ENCODE measurements at places on chromosomes 4 and X.
A peak's percentile ranks its signal among the peaks of the same experiment; 100 is the strongest.

DNA sequence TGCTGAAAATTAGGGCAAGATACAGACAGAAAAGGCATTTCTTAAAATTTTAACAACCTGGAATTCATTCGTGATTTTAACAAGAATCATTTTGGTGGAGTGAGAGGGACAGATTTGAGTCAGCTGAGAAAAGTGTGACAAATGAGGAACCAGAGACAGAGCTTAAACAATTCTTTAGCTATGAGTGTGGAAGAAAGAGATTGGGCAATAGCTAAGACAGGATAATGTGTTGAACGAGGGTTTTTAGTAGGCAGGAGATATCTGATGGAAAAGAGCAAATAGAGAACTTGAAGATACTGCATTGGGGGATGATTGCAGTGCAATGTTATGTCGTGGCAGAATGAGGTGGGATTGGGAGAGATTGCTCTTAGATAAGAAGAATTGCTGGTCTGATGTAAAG, 164.2 kb upstream of the SPRY1 start:
- no peak for DNase-seq

DNA sequence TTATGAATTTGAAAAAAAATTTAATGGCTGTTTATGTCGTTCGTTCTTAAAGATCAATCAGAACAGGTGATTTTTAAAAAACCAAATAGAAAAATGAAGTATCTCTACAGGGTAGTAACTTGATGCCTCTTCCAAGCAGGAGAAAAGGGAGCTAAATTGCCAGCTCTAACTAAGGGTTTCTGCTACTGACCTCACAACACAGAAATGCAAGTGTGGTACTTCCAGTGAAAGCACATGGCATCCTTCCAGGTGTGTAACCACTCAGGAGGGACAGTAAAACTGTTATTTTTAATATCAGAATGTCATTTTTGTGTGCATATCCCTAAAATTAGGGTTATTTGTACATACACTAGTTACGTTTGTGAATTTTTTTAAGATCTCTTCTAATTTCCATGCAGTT, 116.8 kb upstream of the ZCCHC13 start:
- no peak for DNase-seq

DNA sequence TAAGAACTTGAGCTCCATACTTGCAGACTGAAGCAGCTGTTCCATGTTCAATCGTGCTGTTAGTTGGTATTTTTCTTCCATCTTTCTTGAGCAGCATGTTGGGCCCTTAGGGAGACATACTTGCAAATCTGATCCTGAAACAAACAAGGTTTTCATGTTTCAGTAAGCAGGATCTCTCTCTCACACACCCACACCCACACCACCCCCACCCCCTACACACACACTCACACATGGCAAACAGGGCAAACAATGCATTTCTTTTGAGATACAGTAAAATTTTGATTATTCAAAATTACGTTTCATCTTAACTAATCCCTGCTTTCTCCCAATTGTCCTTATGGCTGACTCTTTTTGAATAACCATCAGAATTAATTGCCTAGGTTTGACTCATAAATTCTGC, 32.3 kb downstream of the GPC3 start:
- DNase-seq = no peak

- DNase-seq = no peak
Measured at GRCh38 chrX:71453056-71453455, 79.8 kb upstream of the OGT start.

- no peak for DNase-seq
Measured at GRCh38 chr4:80005863-80006262, 67.2 kb downstream of the ANTXR2 start.

DNA sequence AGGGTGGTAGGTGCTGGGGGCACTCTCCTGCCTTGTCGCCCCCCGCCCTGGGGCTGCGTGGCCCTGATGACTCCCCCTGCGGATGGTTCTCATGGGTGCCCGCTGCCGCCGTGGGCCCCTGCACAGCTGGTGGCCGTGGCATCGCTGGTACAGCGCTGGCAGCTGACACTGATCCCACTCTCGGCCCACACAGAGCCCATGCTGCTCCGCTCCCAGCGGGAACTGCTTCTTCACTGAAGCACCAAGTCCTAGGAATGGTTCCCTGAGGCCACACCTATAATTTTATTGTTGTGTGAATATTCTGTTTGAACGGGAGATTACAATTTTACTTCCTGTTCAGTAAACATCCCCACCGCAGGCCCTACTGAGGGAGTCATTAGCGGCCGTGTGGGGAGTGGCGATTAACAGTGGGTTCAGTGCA, 138.6 kb upstream of the NKX1-1 start:
- no peak for DNase-seq

DNA sequence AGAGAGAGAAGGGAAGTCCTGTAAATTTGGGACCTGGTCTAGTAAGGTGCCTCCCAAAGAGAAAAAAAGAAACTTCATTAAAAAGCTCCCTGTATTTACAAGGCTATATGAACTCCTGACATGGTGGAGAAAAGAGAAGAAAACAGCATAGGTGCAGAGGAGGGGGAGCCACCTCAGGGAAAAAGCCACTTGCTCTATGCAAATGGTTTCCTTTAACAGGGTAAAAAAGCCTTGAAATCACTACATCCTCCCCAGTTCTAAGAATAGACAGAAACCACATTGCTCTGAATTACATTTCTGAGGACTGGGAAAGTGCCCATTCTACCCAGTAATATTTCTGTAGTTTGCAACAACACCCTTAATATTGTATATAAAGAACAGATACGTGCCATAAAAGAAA, 165.5 kb downstream of the KLF8 start:
- DNase-seq = no peak

GRCh38 chrX:48196745-48197201, at the start of gene SSX5:
Gene SSX5 (minus strand): TSS chrX:48196795. CDS start chrX:48195358, 1,437 bp downstream.
- DNase-seq = no peak

GRCh38 chr4:173012608-173013007, 156.0 kb upstream of the GALNT7 start:
- DNase-seq = no peak

GRCh38 chrX:57643698-57644097, 36.4 kb downstream of the NLRP2B start:
- no peak for DNase-seq

DNA sequence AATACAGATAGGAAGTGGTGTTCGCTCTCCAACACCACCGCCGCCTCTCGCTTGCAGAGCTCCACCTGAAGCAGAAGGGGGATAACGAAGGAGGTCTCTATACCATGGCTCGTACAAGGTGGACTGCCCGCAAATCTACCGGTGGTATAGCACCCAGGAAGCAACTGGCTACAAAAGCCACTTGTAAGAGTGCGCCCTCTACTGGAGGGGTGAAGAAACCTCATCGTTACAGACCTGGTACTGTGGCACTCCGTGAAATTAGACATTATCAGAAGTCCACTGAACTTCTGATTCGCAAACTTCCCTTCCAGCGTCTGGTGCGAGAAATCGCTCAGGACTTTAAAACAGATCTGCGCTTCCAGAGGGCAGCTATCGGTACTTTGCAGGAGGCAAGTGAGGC, 5.2 kb upstream of the BMP15 start:
- no peak for DNase-seq

GRCh38 chr4:188138227-188138626, 1.0 kb upstream of the TRIML1 start:
- DNase-seq = no peak

GRCh38 chrX:10040961-10041360, 73.8 kb downstream of the CLDN34 start:
- DNase-seq = no peak

DNA sequence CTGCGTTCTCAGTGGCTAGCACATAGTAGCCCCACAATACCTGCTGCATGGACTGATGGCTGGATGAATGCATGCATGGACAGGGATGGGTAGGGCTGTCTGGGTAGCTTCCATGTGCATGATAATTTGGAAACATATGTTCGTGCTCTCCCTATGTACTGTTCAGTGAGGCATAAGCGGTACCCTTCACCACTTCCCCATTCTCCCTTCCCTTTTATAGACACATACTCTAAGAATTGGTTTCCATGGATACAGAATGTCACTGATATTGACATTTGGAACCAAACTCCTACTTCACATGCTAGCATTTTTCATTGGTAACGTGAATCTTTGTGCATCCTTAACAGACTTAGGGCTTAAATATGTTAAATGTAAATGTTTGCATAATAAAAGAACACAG, 20.4 kb downstream of the USP46 start:
- DNase-seq = peak; percentile 10

- DNase-seq = no peak
Measured at GRCh38 chr4:76339364-76339763, 32.8 kb downstream of the STBD1 start.

- no peak for DNase-seq
Measured at GRCh38 chr4:113051361-113051760, 1.9 kb downstream of the ANK2 start.

DNA sequence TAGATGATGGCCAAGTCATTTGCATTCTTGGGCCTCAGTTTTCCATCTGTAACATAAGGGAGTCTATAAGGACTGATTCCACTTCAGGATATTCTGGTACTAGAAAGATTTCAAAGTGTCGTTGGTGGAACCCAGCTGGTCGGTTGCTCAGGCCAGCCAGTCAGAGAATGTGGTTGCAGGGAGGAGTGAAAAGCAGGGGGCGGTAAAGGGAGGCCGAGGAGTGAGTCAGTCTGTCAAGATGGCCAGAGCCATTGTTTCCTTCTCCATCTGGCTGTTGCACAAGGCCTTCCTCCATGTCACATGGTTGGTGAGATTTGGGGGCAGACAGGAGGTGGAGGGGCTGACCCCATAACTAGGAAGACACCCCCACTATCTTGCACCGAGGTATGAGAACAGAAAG, 38.2 kb downstream of the STARD8 start:
- DNase-seq = no peak

GRCh38 chrX:4197971-4198370, 484.5 kb upstream of the PRKX start:
- DNase-seq = no peak

DNA sequence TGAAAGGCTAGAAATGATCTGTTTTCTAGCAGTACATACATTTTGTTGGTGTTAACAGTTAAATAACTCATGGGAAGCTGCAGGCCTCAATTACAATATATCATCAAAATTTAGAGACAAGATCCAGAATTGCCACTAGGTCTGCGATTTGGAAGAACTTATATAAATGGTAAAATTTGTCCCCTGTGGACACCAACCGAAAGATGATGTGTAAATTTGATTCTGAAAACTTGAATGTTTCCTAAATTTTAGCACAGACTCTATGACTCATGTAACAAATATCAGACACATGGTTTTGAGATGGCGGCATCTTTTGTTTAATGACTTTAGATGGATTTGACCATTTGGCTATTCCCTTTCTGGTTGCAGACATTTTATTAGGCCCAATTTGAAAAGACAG, 6.0 kb upstream of the HPGDS start:
- no peak for DNase-seq

DNA sequence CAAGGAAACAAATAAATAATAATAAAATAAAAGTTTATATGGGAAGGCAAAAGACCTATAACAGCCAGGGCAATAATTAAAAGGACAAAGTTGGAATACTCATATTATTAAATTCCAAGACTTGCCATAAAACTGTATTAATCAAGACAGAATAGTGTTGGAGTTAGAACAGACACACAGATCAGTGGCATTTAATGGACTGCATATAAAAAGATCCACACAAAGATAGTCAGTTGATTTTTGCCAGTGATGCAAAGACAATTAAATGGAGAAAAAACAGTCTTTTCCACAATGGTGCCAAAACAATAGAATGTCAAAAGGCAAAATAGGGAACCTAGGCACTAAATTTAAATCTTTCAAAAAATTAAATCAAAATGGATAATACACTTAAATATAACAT, 587.1 kb upstream of the GRIA3 start:
- no peak for DNase-seq

GRCh38 chr4:24179201-24179840, 289.5 kb upstream of the PPARGC1A start:
- no peak for DNase-seq

Measured in germinal center (tissue), 1 donor.